ENCODE measurements at places on chromosomes 1 and 21. TPM values are rescaled to one million over a fixed set of nuclear protein-coding genes. Genes with fewer than 3 reads are reported as not detected.

Gene GJA4
- 60.8 TPM for total RNA-seq

GRCh38 chr1:155251566-155251965 is 3.7 kb downstream of the ENTREP3 start:
- no peak for DNase-seq

Gene RYR2
- total RNA-seq: under 0.01 TPM

DNA sequence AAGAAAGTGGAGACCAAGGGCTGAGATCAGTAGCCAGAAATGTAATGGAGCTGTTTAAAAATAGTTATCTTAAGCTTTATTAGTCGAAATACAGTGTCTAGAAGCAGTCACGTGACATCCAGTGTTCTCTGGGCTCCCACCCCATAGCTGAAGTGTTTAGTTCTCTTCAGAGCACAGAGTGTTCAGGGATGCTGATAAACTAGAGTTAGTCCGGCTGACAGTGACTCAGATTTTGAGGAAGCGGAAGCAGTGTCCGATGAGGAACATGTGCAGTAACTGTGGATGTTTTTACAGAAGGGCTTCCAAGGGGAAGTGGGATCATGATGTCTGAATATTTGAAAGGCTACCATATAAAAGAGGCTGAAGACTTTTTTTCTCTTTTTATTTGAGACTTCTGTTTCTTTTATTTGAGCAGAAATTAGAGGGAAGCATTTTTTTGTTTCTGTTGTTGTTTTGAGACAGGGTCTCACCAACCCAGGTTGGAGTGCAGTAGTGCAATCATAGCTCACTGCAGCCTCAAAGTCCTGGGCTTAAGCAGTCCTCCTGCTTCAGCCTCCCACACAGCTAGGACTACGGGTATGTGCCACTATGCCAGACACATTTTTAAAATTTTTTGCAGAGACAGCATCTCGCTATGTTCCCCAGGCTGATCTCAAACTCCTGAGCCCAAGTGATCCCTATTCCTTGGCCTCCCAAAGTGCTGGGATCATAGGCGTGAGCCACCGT is 124.2 kb downstream of the GALNT2 start:
- peak; percentile 85 for DNase-seq

- DNase-seq: no peak
Measured at GRCh38 chr1:25256578-25256965, 9.3 kb upstream of the RSRP1 start.

- DNase-seq: no peak
Measured at GRCh38 chr1:14413819-14414490, 184.5 kb upstream of the KAZN start.

DNA sequence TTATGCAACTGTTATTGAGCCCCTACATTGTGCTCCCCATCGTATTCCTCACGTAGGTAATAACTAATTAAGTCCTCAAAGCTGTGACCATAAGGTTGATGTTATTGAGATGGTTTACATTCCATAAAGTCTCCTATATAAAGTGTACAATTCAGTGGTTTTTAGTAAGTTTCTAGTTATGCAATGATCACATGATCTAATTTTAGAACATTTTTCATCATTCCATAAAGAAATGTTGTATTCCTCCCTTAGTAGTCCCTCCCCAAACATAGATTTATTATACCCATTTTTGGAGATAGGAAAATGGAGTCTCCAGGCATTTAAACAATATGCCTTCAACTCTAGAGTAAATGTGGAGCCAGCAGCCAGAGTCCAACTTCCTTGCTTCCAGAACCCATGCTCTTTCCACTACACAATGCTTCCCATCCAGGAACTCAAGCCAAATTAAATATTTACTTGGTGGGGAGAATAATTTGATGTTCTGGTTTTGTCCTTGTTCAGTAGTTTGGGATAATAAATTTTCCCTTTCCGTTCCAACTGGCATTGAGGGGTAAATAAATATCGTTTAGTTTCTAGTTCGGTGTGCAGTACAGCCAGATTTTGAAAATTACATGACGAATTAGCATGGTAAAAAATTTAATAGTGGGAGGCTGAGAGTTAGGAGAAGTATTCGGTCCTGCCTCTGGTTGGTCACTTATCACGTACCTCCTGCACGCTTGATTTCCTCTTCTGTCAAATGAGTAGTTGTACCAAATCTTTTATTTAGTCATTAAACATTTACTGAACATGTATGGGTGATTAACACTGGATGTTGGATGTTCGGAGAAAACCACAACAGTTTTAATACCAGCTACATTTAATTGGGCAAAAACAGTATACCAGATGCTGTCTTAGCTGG is 66.3 kb downstream of the CACHD1 start:
- no peak for DNase-seq

DNA sequence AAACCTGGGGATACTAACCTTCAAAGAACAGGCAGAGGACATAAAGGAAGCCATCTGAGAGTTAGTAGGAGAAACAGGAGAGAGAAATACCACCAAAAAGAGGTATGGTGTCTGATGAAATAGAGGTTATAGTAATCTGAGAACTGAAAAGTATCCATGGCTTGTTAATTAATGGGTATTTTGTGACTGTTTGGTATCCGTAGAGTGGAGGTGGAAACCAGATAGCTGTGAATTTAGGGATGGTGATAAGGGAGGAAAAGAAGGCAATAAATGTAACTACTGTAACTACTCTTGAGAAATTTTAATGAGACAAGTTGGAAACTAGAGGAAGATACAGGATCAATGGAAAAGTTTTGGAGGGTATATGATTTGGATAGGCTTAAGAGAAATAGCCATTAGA is 27.5 kb downstream of the PRKAA2 start:
- no peak for DNase-seq

DNA sequence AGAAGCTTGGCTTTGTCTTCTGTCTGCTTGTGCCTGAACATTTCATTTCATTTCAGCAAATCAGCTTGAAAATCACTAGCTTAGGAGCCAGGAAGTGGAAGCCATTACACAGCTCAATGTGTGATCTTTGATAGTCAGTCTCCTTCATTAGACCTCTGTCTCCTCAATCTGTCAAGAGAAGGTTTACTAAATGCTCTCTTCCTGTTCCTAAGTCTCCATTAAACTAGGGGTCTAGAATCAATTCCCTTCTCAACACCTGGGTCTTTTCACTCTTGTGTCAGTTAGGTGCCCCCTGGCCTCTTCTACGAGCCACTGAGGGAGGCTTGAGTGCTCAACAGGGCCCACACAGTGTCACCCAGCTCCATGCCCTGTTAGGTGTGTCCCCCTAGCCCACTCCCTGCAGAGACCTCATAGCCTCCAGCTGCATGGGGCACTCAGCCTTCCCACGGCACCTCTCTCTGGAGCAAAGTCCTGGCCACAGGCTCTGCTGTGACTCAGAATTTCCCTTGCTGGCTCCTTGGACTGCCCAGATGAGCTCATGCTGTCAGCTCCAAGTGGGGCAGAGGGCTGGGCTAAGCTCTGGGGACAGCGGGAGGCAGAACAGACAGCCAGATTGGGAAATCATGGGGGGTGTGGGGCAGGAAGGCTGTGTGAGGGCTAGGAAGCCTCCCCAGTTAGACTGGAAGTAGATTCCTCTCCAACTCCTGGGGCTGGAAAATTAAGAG is 115.7 kb upstream of the IPO9 start:
- DNase-seq: peak; percentile 98

DNA sequence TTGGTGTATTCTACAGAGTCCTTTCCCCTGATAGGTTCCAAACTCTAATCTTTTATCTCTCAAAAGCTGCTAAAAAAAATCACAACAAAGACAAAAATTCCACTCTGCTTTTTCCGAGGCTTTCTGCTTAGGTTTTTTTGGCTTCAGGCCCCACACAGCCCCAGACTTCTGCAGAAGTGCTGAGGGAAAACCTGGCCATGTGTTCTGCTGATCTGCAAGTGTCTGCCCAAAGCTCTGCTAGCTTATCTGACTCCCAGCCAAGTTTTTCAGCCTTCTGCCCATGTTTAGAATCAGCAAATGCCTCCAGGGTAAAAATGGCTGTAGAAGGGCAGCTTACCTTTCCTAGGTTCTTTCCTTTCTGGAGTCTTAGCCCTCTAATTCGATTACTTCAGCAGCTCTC is 28.4 kb downstream of the DISP3 start:
- DNase-seq: no peak

DNA sequence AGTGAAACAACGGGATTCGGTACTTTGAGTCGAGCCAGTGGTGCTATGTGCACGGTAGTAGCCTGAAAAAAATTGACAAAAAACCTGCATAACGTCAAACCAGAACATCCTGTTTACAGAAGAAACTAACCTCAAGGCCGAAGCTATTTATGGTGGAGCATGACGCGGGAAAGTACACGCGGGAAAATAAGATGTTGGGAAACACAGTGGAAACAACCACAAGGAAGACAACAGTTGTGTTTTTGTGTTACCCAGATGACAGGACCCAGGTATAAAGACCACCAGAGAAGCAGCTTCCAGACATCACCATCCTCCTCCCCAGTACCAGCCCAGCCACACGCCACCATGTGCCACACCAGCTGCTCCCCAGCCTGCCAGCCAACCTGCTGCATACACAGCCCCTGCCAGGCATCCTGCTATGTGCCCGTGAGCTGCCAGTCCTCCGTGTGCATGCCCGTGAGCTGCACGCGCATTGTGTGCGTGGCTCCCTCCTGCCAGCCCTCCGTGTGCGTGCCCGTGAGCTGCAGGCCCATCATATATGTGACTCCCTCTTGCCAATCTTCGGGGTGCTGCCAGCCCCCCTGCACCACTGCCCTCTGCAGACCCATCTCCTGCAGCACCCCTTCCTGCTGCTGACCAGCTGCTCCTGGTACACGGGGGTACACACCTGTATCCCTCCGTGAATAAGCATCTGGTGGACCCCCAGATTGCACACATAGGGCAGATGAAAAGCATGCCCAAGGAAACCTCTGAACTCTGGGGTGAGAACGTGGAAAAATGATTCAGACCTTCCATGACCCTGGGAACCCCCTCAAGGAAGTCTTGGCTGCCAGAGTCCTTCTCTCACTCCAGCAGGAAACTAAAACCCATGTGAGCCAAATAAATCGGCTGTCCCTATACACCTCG is at the start of gene KRTAP12-3:
Gene KRTAP12-3 (plus strand): TSS at position 298 of the 906 bp plus-strand sequence. CDS start 48 bp downstream, at position 346.
- peak; percentile 17 for DNase-seq

Gene ADGRL4
- 109 TPM for total RNA-seq

DNA sequence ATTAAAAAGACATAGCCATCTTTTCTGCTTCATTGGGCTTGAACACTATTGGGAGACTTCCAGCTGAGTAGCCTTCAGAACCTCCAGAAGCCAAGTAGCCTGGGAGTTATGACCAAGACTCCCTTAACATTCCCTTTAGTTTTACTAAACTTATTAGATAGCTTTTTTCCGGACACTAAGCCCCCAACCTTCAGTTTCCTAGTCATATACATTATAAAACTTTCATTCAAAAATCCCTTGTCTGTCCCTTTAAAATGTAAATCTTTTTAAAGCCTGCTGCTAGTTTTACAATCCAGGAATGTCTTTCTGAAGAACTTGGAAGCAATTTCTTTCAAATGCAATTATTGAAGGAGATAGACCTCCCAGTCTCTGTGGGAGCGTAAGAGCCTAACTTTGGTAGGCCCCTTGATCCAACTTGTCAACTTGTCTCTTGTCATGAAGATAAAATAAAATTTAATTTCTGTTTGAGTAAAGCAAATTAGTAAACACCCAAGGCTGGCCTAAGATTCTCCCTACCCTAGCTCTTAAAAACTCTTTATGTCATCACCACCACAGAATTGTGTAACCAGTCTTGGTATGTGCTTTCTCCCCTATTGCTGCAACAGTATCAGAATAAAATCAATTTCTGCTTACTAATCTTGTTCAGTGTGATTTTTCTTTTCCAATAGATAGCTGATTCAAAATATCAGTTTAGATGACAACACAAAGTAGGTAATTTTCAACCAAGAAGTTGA is 796.2 kb downstream of the PLA2G4A start:
- no peak for DNase-seq

Gene KRTAP26-1
- total RNA-seq: not detected

DNA sequence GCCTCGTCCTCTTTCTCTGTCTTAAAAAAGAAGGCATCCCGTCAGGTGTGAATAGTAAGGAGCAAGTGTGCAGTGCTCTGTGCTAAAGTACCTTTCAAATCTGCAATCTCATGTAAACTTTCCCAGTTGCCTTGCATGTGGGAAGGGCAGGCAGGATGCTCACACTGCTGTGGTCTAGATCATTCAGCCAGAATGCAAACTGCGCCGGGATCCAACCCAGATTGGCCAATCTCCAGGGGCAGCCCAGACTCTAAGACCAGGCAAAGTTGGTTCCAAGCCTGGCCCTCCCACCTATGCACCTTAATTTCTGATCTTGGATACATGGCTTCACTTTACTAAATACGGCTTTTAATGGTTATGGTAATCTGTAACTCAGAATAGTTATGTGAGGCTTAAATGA is 3.2 kb upstream of the MAP1LC3C start:
- no peak for DNase-seq

Gene INSRR
- total RNA-seq: not detected

Gene CLDN14
- not detected for total RNA-seq

GRCh38 chr1:87473203-87473661 is 144.6 kb downstream of the LMO4 start:
- no peak for DNase-seq

GRCh38 chr1:211643324-211644212 is 31.9 kb downstream of the NEK2 start:
- DNase-seq: peak; percentile 30

GRCh38 chr21:45990741-45991605 is 9.4 kb downstream of the COL6A1 start:
- no peak for DNase-seq

Gene DMRTA2
- not detected for total RNA-seq

DNA sequence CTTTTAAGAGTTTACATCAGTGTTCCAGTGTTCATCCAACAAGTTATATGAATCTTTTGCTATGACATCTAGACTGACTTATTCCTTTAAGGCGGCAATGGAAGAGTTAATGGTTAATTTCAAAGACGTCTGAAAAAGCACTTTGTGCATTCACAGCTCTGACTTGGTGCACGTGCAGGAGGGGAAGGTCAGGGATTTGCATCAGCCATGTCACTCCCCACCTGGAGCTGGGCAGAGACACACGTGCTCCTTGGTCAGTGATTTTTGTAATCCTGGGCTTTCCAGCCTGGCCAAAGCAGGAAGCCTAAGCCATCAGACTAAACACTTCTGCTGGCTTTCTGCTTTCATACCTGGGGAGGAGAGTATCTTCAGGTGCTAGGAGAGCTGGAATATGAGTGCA is 96.3 kb downstream of the ST3GAL3 start:
- DNase-seq: no peak

Gene CCDC190
- total RNA-seq: under 0.01 TPM

Gene KDF1
- total RNA-seq: not detected

GRCh38 chr1:67535474-67535873 is 105.3 kb upstream of the SERBP1 start:
- peak; percentile 91 for DNase-seq

GRCh38 chr1:108067884-108068540 is 103.0 kb upstream of the VAV3 start:
- DNase-seq: no peak

Gene HHIPL2
- not detected for total RNA-seq

Gene MYOCOS
- total RNA-seq: not detected

Gene TOMM40L
- 12.0 TPM for total RNA-seq

Gene OR2T35
- total RNA-seq: not detected

Gene CD160
- total RNA-seq: not detected

DNA sequence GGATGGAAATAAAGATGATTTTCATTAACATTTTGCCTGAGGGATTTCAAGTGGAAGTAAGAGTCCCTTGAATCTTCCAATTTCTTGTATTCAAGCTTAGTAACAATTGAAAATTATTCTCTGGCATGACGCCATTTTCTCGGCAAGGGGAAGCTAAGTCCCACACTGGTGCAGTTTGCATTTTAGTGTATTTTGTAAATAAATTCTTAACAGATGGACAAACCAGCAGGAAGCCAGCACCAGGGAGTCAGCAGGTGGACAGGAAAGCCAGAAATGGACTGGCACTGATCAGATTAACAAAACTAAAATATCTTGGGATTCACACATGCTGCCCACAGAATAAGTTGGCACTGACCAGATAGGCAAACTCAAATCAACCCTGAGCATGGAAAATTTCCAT is 311.3 kb downstream of the LRRIQ3 start:
- DNase-seq: no peak
